ENCODE measurements at places on chromosomes 12 and 14. TPM values are rescaled to one million over a fixed set of nuclear protein-coding genes. Genes with fewer than 3 reads are reported as not detected.

The FMNL3 gene
- polyA plus RNA-seq: 2.1 TPM

The REP15 gene
- polyA plus RNA-seq: 9.8 TPM

The RNF41 gene
- 20.5 TPM for polyA plus RNA-seq

The RNASE3 gene
- not detected for polyA plus RNA-seq

The TSPAN19 gene
- polyA plus RNA-seq: not detected

The FAM90A1 gene
- polyA plus RNA-seq: 0.45 TPM

The NOXRED1 gene
- not detected for polyA plus RNA-seq

The ABCB9 gene
- 2.5 TPM for polyA plus RNA-seq

The KCNC2 gene
- polyA plus RNA-seq: not detected

The ITGB7 gene
- polyA plus RNA-seq: 3.8 TPM

The DPPA3 gene
- not detected for polyA plus RNA-seq

The ASIC1 gene
- 2.6 TPM for polyA plus RNA-seq

The EFS gene
- 20.6 TPM for polyA plus RNA-seq

The BHLHE41 gene
- 1.4 TPM for polyA plus RNA-seq

The ASB2 gene
- polyA plus RNA-seq: 2.0 TPM

The COX6A1 gene
- polyA plus RNA-seq: 1,009 TPM

The CLEC1B gene
- polyA plus RNA-seq: not detected

The P2RX2 gene
- polyA plus RNA-seq: 0.19 TPM

The GPR137C gene
- polyA plus RNA-seq: not detected

The GPR162 gene
- 9.3 TPM for polyA plus RNA-seq

The CAPZA3 gene
- 2.1 TPM for polyA plus RNA-seq

The CCDC198 gene
- polyA plus RNA-seq: not detected

The ANG gene
- polyA plus RNA-seq: 15.9 TPM

The POTEG gene
- polyA plus RNA-seq: not detected

The POTEM gene
- polyA plus RNA-seq: not detected

The TSPAN11 gene
- 1.3 TPM for polyA plus RNA-seq

The DIO3 gene
- polyA plus RNA-seq: 2.9 TPM

The AICDA gene
- not detected for polyA plus RNA-seq

The DAO gene
- polyA plus RNA-seq: not detected

The CLMN gene
- polyA plus RNA-seq: 5.3 TPM

The ZNF385A gene
- 35.1 TPM for polyA plus RNA-seq

The MMP19 gene
- 2.7 TPM for polyA plus RNA-seq

The ULK1 gene
- polyA plus RNA-seq: 16.9 TPM

The PIK3C2G gene
- 8.4 TPM for polyA plus RNA-seq

The ERGIC2 gene
- polyA plus RNA-seq: 32.9 TPM

The SIX6 gene
- polyA plus RNA-seq: not detected

The ATXN7L3B gene
- polyA plus RNA-seq: 31.3 TPM

The KIF26A gene
- 1.8 TPM for polyA plus RNA-seq

The ETFBKMT gene
- polyA plus RNA-seq: 1.1 TPM

The PAWR gene
- 10.1 TPM for polyA plus RNA-seq

The CMKLR1 gene
- polyA plus RNA-seq: 1.2 TPM

The MAP1LC3B2 gene
- 1.9 TPM for polyA plus RNA-seq

The RAD9B gene
- 0.31 TPM for polyA plus RNA-seq

The RNF212B gene
- 0.40 TPM for polyA plus RNA-seq

The SPATS2 gene
- 14.4 TPM for polyA plus RNA-seq

The LBHD2 gene
- not detected for polyA plus RNA-seq

The PSMA3 gene
- polyA plus RNA-seq: 158 TPM

The ACSS3 gene
- 4.0 TPM for polyA plus RNA-seq

The USP44 gene
- polyA plus RNA-seq: 0.61 TPM

The NPFF gene
- not detected for polyA plus RNA-seq

The ETNK1 gene
- polyA plus RNA-seq: 28.9 TPM

The RD3L gene
- not detected for polyA plus RNA-seq

The RPGRIP1 gene
- 0.19 TPM for polyA plus RNA-seq

The TPPP2 gene
- polyA plus RNA-seq: not detected
